ENCODE measurements at places on chromosomes 1 and 21.

DNA sequence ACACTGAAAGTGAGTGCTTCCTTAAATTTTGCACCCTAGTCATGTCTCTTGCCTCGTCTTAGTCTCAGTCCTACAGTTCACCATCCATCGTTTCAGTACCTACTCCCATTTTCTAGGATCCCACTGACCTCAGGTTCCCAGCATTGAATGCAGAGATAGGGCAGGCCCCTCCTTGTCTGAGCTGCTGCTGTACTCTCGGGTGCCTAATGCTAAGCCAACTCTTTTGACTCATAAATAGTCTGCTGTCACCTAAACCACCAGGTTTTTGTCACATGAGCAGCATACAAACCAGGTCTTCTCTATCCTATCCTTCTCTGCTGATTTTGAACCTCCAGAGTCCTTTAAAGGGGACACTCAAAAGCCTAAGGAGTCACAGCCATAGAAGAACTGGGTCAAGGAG is 3.0 kb downstream of the ARHGAP30 start:
- DNase-seq = no peak

- no peak for DNase-seq
These were observed 11.6 kb downstream of the FBXO42 start for GRCh38 chr1:16340673-16341072.

DNA sequence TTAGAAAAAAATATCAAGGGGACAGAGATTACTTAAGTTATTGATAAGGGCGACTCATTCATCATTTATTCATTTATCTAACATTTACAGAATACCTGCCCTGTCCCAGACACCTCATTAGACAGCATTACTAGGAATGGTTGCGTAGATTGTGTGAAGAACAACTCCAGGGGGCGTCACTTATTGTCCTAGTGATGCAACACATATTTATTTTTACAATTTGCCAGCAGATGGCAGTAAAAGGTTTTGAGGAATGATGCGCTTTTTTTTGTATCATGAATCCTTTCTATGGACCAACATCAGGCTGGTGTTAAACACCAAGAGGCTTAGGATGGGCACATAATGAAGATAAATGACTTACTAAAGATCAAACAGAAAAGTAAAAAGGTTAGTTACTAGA is 5.5 kb downstream of the NCAM2 start:
- no peak for DNase-seq

DNA sequence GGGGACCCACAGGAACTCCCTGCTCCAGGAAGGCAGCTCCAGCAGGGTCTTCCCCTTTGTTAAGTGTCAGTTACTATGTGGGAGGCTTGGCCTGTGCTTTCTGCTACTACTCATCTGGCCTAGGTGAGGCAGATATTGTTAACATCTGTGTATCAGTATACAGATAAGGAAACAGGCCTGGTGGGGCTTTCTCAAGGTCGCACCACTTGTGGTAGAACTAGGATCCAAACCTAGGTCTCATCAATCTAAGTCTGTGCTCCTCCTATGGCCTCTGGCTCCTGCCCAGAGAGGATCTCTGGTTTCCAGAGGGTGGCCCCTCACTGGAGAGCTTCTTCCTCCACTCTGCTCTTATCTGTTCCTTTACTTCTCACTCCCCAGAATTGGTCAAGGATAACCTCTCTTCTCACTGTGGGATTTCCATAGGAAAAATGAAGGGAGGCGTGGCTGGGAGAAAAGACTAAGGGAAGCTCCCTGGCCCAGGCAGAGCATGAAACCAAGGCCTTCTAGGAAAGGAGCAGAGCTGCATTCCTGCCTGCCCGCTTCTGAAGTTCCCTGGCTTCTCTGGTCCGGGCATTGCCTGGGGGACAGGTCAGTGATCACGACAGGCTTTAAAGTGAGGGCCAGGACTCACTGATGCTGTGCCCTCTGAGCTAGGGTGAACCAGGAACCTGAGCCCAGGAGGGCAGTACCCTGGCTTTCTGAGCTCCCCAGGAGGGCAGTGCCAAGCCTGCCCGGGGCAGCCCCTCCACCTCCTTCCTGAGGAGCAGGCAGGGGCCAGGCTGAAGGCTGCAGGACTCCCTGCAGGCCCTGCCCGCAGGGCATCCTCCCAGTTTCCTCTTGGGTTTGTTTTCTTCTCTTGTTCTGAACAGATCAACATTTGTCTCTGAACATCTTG is 5.8 kb downstream of the KCNC4 start:
- no peak for DNase-seq

DNA sequence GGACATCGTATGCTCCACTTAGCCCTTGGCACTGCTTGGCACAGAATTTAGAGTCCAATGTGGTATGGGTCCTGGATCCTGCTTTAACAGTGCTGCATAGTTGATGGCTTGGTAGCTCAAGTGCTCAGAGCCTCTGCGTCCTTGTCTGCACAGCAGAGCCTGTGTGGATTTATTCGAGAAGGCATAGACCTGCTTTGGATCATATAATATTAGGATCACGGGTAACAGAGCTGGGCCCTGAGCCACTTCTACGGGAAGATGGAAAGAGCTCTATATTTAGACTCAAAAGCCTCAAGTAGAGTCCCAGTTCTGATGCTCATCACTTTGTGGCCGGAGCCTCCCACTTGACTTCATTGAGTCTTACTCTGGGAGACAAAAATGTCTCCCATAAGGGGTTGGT is 164.4 kb upstream of the EDN2 start:
- no peak for DNase-seq

DNA sequence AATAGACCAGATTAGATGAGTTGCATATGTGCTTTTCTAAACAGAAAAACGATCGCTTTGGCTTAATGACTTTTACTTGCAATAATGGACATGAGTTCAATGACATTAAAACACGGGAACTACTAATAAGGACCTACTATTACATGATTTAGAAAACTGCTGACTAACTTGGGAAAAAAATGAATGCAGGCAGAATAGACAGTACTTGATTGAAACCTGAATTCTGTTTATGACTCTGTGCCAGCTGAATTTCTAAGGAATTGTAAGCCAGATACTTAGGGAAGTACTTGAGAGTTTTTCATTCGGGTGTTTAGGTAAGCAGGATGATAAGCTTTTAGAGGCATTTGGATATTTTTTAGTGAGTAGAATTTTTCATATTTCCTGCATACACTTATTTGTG is 12.0 kb downstream of the ADGRL2 start:
- no peak for DNase-seq

- DNase-seq = no peak
These were observed 165.3 kb downstream of the GRIK3 start for GRCh38 chr1:36869054-36869453.

GRCh38 chr1:220809704-220810103 is 23.0 kb downstream of the MTARC1 start:
- DNase-seq = no peak

DNA sequence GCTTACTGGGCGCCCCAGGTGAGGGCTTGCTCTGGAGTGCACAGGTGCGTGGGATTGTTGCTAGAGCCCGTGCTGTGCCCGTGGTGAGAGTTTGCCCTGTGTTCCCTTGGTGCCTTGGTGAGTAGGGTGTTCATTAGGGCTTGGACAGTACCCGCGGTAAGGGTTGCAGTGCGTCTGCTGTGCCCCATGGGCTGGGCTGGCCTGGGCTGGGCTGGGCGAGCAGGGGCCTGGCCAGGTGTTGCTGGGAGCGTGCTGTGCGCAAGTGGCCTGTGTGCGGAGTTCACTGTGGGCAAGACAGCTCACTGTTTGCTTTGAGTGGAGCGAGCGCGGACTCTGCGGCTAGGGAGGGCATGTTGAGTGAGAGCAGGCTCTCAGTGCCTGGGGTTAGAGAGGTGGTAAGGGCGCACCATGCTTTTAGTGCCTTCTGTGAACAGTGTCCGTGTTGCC is 725 bp downstream of the CR1L start:
- no peak for DNase-seq

GRCh38 chr21:46655230-46655629 is 19.8 kb downstream of the PRMT2 start:
- DNase-seq = no peak

DNA sequence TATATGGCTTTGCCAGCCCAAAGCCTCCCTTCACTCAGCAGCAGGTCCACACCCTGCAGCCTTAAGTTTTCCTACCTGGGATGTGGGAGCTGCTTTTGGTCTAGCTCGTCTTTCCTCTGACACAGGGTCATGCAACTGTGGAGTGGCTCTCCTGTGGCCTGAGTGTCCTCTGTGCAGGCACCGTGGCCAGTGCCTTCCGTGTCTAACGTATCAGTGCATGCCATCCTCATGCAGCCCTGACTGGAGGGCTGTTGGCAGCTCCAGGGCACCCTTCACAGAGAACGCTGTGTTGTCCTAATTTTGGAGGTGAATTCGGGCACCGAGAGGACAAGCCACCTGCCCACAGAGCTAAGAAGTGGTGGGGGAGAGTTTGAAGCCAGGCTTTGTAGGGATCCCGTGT is 25.7 kb upstream of the C1orf174 start:
- no peak for DNase-seq

DNA sequence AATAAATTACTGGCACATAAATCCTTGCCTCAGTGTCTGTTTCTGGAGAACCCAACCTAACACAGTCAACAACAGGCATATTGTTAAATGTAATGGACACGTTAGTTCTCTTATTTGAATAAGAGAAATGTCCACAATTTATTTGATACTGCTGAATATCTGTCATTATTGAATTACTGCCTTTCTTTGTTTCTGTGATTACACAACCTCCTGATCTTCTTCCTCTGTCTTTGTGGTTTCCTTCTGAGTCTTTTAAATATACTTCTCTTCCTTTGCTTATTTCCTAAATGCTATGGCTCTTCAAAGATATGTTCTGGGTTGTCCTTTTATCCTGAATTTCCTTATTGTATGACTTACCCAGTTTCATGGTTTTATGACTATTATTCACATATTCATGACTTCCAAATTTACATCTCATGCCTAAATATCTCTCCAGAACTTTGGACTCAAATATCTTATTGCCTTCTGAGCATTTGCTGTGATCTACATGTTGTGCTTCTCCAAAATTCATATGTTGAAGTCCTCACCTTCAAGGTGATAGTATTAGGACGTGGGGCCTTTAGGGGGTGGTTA is 39.9 kb downstream of the MSH4 start:
- no peak for DNase-seq

GRCh38 chr1:29117381-29117780 is 6.3 kb downstream of the TMEM200B start:
- no peak for DNase-seq

DNA sequence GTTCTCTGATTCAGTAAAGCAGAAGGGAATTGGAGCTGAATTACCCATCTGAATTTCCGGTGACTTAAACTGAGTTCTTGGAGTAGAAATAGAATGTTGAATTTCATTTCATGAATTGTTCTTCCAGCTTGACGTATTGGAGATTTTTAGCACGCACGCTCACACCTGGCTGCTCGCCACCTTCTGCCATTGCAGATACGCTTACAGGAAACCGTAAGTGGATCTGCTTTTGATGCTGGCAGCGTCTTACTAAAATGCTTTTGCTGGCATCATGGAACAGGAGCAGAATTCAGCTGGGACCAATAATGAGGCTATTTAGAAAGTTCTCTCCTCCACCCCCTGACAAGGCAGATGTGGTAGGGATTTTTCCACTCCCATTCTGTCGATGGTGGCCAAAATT is 17.7 kb upstream of the ELAVL4 start:
- no peak for DNase-seq

GRCh38 chr1:8989821-8990220 is 36.4 kb downstream of the SLC2A7 start:
- no peak for DNase-seq

DNA sequence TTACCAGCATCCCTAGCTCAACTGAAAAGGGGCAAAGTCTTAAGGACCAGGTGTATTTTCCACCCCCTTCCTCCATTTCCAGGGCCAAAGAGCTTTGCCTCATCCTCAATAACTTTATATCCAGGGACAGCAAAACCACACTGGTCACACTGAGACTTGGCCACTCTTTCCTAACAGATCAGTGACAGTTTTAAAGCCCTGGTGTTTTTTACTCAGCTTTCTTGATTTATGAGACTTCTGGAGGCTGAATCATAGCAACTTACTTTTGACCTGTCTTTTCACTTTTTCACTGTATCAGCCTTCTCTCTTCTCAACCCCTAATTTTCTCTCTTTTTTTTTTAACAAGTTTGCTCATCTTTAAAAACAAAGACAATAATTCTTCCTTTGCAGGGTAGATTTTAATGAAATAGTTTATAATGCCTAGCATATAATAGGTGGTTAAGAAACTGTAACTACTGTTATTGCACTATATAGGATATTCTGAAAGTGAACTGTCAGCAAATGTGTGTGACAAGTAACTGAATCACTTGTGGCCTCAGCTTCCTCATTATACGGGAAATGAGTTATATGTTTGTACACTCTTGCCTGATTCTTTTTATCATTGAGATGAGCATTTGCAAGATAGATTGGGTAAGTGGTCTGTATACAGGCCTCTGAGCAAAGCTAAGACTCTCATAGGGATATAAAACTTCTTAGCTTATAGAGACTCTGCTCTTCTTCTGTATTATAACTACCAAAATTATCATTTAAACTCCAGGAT is 19.7 kb upstream of the DYNLT5 start:
- DNase-seq = no peak

- no peak for DNase-seq
These were observed 1.9 kb upstream of the TMEM35B start for GRCh38 chr1:34987018-34987417.

DNA sequence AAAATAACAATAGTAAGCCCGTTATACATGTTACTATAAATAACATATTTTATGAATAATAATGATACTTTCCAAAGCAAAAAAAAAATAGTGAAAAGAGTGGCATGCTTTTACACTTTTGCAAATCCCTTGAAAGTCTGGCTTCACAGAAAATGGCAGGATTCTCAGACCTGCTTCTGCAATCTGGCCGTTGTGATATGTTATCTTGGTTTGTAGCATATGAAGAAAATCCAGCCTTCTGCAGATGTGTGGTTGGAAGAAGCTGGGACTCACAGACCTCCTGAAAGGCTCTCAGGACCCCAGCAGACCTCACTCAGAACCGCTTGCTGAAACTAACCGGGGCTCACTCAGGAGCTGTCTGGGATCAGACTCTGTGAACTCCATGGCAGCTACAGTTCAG is 256.0 kb upstream of the TMEM51 start:
- DNase-seq = no peak

DNA sequence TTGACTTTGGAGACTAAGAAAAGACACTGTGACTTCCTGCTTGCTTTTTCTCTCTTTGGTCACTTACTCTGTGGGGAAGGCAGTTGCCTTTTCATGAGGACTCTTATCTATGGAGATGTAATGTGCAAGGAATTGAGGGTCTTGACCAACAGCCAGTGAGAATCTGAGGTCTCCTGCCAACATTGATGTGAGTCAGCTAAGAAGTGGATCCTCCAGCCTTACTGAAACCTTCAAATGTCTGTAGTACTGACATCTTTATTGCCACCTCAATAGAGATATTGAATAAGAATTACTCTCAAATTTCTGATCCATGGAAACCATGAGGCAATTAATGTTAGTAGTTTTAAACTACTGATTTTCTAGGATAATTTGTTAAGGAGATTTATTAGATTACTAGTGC is 598.4 kb downstream of the ADGRL2 start:
- no peak for DNase-seq
